ENCODE measurements at places on chromosomes 16 and 17.

- DNase-seq: peak; percentile 31
- no peaks in the 10 kb centered on the region for H3K27me3 ChIP-seq
- H3K36me3 ChIP-seq: peaks cover 8% of the 10 kb centered on the region
- peaks cover 34% of the 10 kb centered on the region for H3K4me1 ChIP-seq
- no peak overlapping the region for H3K27ac ChIP-seq
These were observed 12.4 kb downstream of the HDAC5 start for GRCh38 chr17:44110823-44111633.

DNA sequence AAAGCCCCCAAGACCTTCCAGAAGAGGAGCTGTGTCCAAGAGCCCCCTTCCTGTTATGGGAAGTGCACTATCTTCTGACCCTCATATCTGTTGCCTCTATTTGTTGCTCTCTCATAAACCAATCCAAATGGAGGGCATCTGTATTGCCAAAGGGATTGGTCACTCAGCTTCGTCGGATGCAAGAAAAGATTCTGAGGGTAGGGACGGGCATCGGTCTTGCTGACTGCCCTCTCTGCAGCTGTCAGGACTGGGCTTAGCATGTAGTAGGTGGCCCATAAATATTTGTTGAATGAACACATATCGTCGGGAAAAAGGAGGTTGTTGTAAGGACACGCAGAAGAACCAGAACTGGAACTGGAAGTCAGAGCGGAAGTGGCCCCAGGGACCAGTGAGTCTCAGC is 44.1 kb downstream of the CCDC42 start:
- H3K36me3 ChIP-seq: peaks cover 2% of the 10 kb centered on the region
- H3K27ac ChIP-seq: no peak overlapping the region
- no peak overlapping the region for H3K4me3 ChIP-seq
- no peak for DNase-seq

DNA sequence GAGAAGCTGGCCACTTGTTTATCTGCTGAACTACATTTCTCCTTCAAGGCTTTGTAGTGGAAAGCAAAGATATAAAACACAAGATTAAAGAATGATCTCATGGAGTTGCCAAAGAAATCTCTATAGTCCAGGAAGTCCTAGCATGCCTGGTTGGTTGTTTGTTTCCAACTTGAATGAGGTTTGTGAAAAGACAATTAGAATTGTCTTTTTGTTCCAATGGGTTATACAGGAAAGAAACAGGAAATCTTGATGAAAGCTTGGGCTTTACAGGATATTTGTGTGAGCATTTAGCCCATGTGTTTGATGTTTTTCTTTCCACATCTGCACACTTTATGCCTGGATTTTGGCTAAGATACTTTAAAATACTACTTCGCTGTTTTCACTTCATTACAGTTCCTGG is 273.4 kb downstream of the CEP112 start:
- H3K4me1 ChIP-seq: peaks cover 9% of the 10 kb centered on the region
- no peak overlapping the region for H3K4me3 ChIP-seq
- H3K36me3 ChIP-seq: no peaks in the 10 kb centered on the region
- no peak overlapping the region for H3K27ac ChIP-seq
- DNase-seq: no peak
- no peaks in the 10 kb centered on the region for H3K27me3 ChIP-seq

GRCh38 chr17:56699186-56699894 is 105.8 kb downstream of the NOG start:
- DNase-seq: no peak
- H3K4me3 ChIP-seq: no peak overlapping the region
- H3K36me3 ChIP-seq: no peaks in the 10 kb centered on the region
- no peaks in the 10 kb centered on the region for H3K4me1 ChIP-seq

DNA sequence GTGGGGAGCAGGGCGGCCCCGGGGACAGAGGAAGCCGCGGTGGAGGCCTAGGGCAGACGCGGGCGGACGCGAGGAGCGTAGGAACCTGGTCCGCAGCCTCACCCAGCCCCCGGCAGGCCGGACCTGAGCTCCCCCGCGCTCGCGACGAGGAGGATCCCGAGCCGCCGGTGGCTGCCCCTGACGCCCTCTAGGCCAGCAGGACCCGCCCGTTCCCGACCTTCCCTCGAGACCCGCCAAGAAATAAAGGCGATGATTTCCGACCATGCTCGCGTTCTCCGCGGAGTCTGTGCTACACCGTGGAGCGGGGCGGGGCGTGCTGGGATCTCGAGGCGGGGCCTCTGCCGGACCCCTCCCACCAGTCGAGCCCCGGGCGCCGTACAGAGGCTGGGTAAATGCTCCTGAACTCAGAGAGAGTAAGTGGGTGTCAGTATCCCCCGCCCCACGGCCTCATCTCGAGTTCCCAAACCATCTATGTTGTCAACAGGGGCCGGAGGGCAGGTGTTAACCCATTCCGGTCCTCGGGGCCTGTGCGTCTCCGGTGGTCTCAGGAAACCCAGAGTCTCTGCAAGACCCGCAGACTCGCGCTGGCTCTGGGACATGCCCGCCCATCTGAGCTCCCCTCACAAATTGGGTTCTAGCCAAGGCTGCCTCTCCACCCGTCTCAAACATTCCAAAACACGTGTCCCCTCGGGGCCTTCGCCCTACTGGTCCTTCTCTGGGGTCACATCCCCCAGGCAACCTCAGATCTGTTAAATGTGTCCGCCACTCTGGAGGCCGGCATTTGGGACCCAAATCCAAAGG is 13.7 kb downstream of the SYCE1L start:
- peak; percentile 50 for DNase-seq
- no peak overlapping the region for H3K27ac ChIP-seq
- H3K27me3 ChIP-seq: no peaks in the 10 kb centered on the region
- H3K4me1 ChIP-seq: peaks cover 7% of the 10 kb centered on the region
- peaks cover 4% of the 10 kb centered on the region for H3K36me3 ChIP-seq

DNA sequence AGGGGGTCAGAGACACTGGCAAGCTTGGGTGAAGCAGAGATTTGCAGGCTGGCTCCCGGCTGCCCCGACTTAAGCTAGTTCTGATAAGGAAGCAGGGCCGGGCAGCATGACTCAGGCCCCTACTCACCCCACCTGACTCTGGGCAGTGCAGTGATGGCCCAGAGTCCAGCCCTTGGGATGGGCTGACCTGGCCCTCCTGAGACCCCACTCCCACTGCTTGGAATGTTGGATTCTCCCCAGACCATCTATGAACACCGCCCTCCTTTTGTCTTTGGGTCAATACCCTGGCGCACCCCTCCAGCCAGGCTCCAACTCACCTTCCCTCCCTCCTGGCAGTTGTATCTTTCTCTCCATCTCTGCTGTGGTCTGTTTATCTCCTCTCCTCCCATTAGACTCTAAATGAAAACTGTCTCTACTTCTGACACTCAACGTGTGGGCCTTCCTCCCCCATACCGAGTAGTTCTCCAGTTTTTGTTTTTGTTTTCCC is 21.0 kb downstream of the LGALS3BP start:
- no peak for DNase-seq
- no peaks in the 10 kb centered on the region for H3K4me1 ChIP-seq
- peaks cover 29% of the 10 kb centered on the region for H3K27me3 ChIP-seq
- H3K36me3 ChIP-seq: no peaks in the 10 kb centered on the region
- H3K27ac ChIP-seq: no peak overlapping the region
- H3K4me3 ChIP-seq: no peak overlapping the region

DNA sequence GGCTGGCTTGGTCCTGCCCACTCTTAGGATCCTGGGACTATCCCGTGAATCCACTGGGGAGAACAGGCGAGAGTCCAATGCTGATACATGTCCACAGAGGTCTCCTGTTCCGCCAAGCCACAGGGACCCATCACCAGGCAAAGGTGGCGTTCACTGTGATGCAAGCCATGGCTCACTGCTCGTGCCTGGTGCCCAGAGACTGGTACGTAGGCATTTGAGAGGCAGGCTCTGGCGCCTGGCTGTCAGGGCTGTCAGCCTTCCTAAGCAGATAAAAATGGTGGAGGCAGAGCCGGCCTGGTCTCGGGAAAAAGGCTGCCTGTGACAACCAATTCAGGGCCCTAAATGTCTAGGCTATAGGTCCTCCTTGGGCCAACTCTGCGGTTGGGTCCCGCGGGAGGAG is 2329.0 kb downstream of the TP53TG3F start:
- H3K27ac ChIP-seq: no peak overlapping the region
- H3K27me3 ChIP-seq: no peaks in the 10 kb centered on the region
- H3K4me3 ChIP-seq: no peak overlapping the region
- no peaks in the 10 kb centered on the region for H3K36me3 ChIP-seq

- peaks cover 77% of the 10 kb centered on the region for H3K27me3 ChIP-seq
- peaks cover 4% of the 10 kb centered on the region for H3K36me3 ChIP-seq
- no peak for DNase-seq
- no peak overlapping the region for H3K27ac ChIP-seq
- peaks cover 16% of the 10 kb centered on the region for H3K4me1 ChIP-seq
- H3K4me3 ChIP-seq: no peak overlapping the region
These were observed 5.6 kb upstream of the CXCL16 start for GRCh38 chr17:4744999-4745969.

GRCh38 chr16:4936991-4937781 is at the start of gene PPL:
TSS of gene PPL (minus strand) at chr16:4937148. CDS start at chr16:4937045, 103 bp downstream.
- peaks cover 5% of the 10 kb centered on the region for H3K4me1 ChIP-seq
- H3K27ac ChIP-seq: no peak within 1 kb of the TSS
- H3K4me3 ChIP-seq: peak within 1 kb of the TSS; percentile 68
- H3K27me3 ChIP-seq: peaks cover 59% of the 10 kb centered on the region
- no peaks in the 10 kb centered on the region for H3K36me3 ChIP-seq
- DNase-seq: no peak

All from central memory CD8-positive, alpha-beta T cell (primary cell).